Astrocyte (in vitro differentiated cells and primary cell): ENCODE measurements at places on chromosomes 5 and 9. TPM values are rescaled to one million over a fixed set of nuclear protein-coding genes. Genes with fewer than 3 reads are reported as not detected.

The TMC1 gene
- total RNA-seq = 0.10 TPM in 1 of 2 replicates, not detected in the other

The OR1Q1 gene
- total RNA-seq = not detected in 2 replicates

The PCDHB7 gene
- 0.79 and 1.0 TPM in 2 replicates for total RNA-seq

The NOXA1 gene
- 0.50 and 0.84 TPM in 2 replicates for total RNA-seq

The RASEF gene
- 0.72 and 0.91 TPM in 2 replicates for total RNA-seq

The SPINK4 gene
- not detected in 2 replicates for total RNA-seq
